Stimulated activated CD4-positive, alpha-beta T cell treated with anti-CD3 and anti-CD28 coated beads, Interleukin-1b, Interleukin-23, amount 100 ng/mL, for 48 hours (primary cell): ENCODE measurements at places on chromosomes 1 and 21.

DNA sequence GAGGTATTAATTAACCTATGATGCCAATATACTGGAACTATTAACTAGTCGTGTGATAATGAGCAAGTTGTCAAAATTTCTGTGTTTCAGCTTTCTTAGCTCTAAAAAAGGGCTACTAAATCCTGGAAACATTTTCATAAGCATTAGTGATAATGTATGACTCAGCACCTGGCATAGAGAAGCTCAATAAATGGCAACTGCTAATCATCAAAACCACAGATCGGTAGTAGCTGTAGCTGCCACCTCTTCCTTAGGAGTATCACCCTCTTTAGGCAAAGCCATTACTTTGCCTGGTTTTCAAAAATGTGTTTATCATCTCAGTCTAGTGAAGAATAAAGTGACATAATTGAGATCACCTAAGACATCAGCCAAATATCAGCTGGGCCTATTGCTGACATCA is 75.5 kb downstream of the TPR start:
- DNase-seq = no peak

GRCh38 chr1:51219022-51219421 is 17.1 kb upstream of the RNF11 start:
- no peak for DNase-seq

- DNase-seq = no peak
Measured at GRCh38 chr21:28714777-28715464, 277.8 kb downstream of the LTN1 start.

DNA sequence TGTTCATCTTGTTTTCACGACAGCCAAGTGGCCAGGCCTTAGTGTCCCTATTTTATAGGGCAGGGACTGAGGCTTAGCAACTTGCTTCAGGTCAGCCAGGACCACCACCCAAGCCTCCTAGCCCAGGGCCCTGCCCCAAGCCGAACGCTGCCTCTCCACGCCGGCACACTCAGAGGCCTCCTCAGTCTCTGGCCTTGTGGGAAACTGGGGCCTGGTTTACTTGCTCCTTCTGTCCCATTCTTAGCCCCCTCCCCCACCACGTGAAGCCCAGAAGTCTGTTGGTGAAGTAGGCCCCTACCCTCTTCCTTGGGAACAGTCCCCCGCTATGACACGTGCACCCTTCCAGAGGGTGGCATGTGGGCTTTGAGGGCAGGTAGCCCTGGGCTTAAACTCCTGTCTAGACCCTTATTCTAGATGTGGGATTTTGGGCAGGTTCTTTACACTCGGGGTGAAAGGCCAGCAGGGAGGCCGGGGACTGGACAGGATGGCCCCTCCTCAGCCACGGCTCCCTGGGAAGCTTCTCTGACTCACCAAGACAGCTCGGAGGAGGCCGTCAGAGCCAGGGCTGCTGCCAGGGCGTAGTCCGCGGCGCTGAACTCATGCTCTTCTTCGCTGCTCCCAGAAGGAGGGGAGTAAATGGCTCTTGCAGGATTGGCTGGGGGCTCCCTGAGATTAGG is 4.3 kb downstream of the MYOM3 start:
- no peak for DNase-seq

- DNase-seq = no peak
Measured at GRCh38 chr1:89198081-89198480, 661 bp downstream of the GBP4 start.

GRCh38 chr21:33249331-33250002 is 16.7 kb upstream of the IL10RB start:
- no peak for DNase-seq

GRCh38 chr1:162561616-162562469 is at the start of gene UAP1:
UAP1 (plus strand) TSS chr1:162561722; CDS start chr1:162566069, 4,347 bp downstream.
- DNase-seq = peak; percentile 8

DNA sequence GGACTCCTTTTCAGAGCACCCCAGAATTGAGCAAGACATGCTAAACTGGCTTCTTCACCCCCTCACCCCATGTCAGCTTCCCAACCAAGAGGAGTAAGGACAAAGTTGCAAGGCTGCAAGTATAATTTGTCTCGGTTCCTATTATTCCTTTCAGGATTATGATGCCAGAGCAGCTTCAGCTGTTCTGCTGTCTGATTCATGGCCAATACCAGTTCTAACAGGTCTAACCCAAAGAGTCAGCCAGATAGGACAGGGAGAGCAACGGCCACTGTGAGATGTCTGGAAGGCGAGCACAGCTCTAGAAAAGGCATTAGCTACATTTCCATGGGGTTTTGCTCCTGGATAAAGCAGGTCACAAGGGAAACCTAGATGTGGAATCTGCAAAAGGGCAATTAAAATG is 53.3 kb upstream of the HOOK1 start:
- DNase-seq = no peak

- DNase-seq = no peak
Measured at GRCh38 chr1:52357397-52357796, 8.6 kb downstream of the CC2D1B start.

- no peak for DNase-seq
Measured at GRCh38 chr1:211761400-211761799, 69.2 kb downstream of the LPGAT1 start.

- no peak for DNase-seq
Measured at GRCh38 chr1:223319398-223319797, 44.6 kb downstream of the SUSD4 start.

GRCh38 chr21:44790368-44790767 is 11.3 kb downstream of the UBE2G2 start:
- DNase-seq = no peak

GRCh38 chr1:101136739-101137138 is 100.1 kb upstream of the S1PR1 start:
- DNase-seq = no peak

DNA sequence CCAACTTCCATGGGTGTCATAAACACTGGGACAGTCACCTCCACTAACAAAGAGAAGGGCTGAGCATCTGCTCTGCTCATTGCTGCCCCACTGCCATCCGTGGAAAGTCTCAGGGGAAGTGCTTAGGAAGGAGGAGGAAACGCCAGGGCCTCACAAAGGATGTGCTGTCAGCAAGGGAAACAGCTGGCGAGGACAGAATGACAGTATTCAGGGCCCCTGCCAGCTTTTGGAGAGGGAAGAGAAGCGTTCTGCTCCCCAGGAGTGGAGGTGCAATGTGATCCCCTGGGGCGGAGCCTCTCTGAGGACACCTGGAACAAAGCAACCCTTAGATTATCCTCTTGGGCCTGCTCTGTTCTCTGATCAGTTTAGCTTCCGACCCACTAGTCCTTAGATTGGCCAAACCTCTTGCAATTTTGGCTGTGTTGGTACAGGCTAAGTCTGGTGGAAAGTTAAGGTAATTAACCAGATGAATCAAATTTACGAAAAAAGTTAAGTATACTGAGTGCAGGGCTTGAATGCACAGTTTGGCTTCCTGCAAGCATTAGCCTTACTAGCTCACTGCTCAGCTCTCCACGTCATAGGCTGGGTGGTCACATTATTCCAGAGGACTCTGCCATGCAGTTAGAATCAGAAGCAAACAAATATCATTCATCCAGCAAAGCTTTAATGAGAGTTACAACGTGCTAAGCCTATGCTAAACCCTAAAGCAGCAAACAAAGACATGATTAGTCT is 170.2 kb upstream of the NFIA start:
- DNase-seq = no peak

DNA sequence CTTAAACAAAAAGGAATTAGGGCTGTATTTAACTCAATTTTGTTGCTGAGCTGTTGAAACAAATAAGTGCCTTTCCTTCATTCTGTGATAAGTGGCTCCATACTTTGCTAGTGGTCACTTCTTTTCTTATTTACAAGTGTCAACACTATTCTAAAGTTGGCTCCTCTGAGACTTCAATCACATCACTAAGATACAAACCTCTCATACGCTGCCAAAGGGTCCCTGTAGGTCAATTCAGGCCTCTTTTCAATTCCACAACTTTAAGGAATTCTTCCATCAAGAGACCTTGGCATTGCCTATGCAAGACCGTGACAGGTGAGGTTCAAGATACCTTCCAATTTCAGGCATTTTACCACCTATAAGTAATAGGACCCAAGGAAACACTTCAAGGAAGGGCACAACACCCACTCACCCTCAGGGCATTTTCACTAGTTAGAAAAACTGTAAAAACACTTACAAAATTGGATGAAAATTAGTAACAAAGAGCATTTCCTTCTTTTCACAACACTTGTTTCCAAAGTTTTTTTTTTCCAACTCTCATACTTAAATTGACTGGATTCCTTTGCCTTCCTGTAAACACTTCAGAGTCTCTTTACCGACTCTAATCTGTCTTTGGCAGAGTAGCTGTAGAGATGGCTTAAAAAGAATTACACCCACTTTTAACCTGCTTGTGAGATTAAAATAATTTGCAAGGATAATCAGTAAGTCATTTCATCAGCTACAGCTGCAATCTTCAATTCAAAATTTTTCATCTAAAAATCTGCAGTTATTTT is 24.5 kb downstream of the SERBP1 start:
- DNase-seq = no peak

DNA sequence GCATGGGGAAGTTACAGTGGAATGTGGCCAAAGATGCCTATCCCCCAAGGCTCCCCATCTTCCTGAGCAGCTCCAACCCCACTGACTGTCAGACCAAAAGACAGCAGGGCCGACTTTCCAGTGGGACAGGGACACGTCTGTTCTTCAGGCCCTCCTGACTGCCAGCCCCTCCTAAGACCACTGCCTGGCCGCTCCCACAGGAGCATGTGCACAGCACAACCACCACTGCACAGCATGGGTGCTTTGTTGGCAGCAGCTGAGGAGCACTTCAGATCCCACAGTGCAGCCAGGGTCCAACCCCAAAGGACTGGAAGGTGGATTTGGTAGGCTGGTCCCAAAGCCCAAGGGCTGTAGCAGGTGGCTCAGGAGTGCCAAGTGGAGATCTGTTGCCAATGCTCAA is 648.3 kb upstream of the BRINP3 start:
- DNase-seq = no peak

- peak; percentile 69 for DNase-seq
Measured at GRCh38 chr1:206461602-206462455, 8.4 kb upstream of the IKBKE start.

DNA sequence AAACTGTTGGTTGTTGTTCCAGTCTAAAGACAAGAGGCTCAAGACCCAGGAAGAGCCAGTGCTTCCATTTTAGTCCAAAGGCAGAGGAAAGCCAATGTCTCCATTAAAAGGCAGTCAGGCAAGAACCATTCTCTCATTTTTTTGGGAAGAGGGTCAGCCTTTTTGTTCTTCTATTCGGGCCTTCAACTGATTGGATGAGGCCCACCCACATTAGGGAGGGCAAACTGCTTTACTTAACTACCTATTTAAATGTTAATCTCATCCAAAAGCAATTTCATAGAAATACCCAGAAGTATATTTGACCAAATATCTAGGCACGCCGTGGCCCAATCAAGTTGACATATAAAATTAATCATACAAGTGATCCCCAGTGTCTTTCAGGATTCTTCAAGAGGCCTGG is 104.4 kb upstream of the SYT6 start:
- no peak for DNase-seq

DNA sequence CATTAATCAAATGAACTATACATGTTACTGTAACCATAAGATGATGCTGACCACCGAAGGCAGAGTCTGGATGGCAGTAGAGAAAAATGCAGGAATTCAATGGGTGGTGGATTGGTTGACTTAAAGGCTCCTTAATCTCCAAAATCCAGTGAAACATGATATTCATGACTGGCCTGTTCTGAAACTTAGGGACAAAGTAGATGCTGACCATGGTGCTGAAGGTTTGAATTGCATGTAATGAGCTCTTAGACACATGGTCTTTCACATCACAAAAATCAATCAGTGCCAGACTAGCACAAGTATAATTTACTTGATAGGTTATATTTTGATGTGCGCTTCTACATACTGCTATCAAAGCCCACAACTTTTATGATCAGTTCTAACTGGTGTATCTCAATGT is 30.9 kb upstream of the NTMT2 start:
- DNase-seq = no peak

DNA sequence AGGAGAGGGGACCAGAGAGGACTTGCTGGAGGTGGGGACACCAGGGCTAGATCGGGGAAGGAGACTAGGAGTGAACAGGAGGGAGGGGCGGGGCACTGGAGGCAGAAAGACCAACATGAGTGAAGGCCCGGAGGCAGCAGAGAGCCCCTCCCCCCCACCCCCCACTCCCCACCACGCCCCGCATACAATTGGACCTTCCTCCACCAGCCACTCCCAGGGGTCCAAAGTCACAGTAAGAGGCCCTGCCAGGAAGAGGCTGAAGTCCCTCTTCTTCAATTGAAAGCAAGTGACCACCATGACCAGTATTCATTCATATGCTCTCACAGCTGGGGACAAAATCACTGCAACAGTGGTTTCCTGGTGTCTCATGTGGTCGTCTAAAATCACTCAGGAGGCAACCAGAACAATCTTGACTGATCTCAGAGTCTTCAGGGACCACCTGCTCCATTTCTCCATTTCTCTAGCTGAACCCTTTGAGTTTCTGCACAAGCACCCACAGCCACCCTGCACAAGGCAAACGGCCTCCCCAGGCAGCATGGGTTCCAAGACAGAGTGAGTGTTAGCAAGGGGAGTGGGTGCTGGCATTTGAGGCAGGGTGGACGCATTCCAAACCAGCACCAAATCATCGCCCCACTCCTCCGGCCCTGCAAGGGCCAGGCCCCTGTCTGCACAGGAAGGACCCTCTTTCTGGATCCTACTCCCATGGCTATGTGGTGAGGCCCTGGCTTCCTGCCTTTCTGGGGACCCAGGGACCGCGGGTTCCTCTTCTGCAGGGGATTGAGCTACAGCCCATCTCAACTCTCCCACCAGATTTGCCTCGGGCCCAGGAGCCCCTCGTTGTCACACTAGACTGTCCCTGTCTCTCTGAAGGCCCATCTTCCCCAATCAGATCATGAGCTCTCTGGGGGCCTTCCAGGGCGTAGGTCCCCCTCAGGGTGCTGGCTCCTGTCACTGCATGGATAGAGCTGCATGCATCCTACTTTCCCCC is 17.0 kb downstream of the LAPTM5 start:
- DNase-seq = no peak

DNA sequence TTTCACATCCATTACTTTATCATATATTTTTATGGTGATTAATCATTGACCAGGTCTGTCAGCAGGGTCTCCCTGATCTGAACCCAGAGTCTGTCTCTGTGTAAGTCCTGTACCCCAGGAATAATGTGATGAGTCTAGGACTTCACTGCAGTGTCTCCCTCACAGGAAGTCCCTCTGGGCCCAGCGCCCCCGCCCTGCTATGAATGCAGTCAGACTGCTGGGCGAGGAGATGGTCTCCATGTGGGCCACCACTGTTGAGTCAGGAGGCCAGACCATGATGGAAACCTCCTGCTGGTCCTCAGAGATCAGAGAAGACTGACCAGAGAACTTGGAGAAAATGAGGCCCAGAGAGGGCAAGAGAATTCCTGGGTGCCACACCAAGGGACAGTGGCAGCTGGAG is 9.5 kb downstream of the TMEM222 start:
- DNase-seq = no peak

DNA sequence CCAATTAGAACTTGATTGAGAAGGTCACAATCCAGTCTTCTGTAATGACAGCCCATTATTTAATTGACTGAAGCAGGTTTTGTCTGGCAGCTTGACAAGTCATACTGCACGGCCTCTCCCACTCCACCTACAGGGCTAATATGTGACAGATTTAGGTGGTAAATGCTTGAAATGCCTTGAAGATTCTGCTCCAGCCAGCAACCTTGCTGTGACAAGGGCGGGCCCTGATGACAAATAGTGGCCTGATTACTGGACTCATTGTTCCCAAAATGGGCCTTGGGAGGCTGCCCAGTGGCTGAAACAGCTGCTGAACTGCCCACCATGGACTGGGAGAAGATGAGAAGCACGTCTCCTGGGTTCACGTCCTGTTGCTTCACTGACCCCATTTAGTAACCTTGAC is 30.0 kb upstream of the CRNN start:
- DNase-seq = no peak

GRCh38 chr21:32844653-32845436 is 73.3 kb upstream of the PAXBP1 start:
- no peak for DNase-seq

- no peak for DNase-seq
Measured at GRCh38 chr1:26717017-26717491, 21.2 kb downstream of the ARID1A start.
